Fibroblast of the aortic adventitia (primary cell): ENCODE measurements at places on chromosomes 4 and X. TPM values are rescaled to one million over a fixed set of nuclear protein-coding genes. Genes with fewer than 3 reads are reported as not detected.

The STOX2 gene
- total RNA-seq = 1.1 and 1.5 TPM in 2 replicates

The LRRC66 gene
- 0.81 TPM in 1 of 2 replicates, not detected in the other for total RNA-seq

The MAGEC1 gene
- total RNA-seq = not detected in 2 replicates

The HSD17B13 gene
- 0.18 TPM in 1 of 2 replicates, not detected in the other for total RNA-seq

The PLK4 gene
- 0.33 and 21.4 TPM in 2 replicates for total RNA-seq
